ENCODE measurements at places on chromosomes 6 and 20.

DNA sequence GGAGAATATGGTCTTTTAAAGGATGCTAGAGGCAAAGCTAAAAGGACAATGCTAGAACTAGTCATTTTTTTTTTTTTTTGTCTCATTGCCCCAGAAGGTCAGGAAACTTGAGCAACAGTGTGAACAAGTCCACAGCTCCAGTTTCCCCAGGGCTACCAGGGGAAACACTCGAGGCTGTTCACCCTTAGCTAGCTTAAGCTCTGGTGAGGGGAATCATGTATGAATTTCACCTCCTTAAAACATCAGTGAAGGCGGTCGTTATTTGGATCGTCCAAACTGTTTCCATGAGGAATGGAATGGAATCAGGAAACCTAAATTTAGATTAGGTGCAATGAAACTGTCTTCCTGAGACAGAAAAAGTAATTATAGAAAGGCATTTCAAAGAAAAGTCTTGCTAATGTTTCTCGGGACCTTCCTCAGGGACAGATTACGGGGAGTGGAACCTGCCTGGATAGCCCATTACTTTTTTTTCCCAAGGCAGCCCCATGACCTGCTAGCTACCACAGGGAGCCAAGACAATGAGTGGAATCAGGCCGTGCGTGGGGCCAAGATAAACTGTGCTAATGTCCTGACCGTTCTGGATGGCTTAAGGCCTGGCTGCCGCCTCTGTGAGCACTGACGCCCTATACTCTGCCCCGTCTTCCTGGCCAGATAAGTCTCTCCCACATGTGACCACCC lies 164.8 kb upstream of the SGK1 start:
- peak; percentile 48 for ATAC-seq

GRCh38 chr6:47034926-47035325 lies 7.2 kb downstream of the ADGRF1 start:
- ATAC-seq = peak; percentile 96

- no peak for ATAC-seq
Measured at GRCh38 chr6:23045280-23045679, 475.9 kb downstream of the HDGFL1 start.

GRCh38 chr6:106162921-106163320 lies 76.8 kb downstream of the PRDM1 start:
- ATAC-seq = no peak

DNA sequence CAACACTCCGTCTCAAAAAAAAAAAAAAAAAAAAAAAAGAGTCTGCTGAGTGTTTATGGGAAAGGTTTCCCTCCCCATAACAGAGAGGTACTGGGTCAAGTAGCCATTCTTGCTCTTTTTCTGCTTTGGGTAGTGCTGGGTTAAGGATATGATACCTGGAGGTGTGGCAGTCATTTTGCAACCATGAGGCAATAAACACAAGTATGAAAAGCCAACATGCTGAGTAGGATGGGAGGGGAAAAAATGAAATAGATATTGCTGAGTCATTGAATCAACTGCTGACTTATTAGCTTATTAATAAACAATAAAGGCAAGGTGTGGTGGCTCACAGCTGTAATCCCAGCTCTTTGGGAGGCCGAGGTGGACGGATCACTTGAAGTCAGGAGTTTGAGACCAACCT lies 2.3 kb upstream of the TOMM34 start:
- ATAC-seq = peak; percentile 10

- no peak for ATAC-seq
Measured at GRCh38 chr6:128806261-128806660, 76.7 kb upstream of the LAMA2 start.

DNA sequence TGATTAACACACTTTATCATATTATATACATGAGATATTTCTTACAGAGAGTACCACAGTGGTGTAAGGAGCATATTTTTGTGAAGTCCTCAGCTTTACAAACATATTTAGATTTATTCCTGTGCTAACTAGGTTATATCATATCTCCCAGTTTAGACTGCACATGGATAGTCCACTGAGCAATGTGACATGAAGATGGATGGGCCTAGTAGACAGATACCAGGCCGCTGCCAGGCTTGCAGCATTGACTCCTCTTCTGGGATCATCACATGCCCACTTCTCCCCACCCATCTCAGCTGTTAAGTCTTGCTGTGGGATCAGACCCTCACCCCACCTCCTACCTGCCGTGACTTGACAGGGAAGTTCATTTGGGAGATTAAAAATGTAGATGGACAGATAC lies 95.8 kb downstream of the SLX4IP start:
- ATAC-seq = no peak

GRCh38 chr6:3571836-3572235 lies 115.0 kb upstream of the SLC22A23 start:
- no peak for ATAC-seq

- peak; percentile 86 for ATAC-seq
Measured at GRCh38 chr6:35370124-35370741, 27.9 kb downstream of the PPARD start.

DNA sequence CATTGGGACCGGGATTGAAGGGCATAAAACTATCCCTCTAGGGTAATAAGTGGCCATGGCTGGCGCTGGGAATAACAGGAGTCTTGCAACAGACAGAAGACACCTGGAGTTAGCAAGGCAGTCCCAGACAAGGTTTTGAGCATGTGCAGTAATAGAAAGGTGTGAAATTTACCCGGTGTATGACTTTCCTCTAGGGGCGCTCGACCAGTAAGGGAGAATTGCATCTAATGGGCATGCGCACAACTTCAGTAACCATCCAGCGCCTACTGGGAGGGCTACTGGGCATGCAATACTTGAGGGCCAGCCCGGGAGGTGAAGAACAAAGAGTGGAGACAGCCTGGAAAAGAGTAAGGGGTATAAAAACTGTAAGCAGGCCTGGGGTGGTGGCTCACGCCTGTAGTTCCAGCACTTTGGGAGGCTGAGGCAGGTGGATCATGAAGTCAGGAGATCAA lies 32.7 kb downstream of the SERPINB6 start:
- no peak for ATAC-seq

DNA sequence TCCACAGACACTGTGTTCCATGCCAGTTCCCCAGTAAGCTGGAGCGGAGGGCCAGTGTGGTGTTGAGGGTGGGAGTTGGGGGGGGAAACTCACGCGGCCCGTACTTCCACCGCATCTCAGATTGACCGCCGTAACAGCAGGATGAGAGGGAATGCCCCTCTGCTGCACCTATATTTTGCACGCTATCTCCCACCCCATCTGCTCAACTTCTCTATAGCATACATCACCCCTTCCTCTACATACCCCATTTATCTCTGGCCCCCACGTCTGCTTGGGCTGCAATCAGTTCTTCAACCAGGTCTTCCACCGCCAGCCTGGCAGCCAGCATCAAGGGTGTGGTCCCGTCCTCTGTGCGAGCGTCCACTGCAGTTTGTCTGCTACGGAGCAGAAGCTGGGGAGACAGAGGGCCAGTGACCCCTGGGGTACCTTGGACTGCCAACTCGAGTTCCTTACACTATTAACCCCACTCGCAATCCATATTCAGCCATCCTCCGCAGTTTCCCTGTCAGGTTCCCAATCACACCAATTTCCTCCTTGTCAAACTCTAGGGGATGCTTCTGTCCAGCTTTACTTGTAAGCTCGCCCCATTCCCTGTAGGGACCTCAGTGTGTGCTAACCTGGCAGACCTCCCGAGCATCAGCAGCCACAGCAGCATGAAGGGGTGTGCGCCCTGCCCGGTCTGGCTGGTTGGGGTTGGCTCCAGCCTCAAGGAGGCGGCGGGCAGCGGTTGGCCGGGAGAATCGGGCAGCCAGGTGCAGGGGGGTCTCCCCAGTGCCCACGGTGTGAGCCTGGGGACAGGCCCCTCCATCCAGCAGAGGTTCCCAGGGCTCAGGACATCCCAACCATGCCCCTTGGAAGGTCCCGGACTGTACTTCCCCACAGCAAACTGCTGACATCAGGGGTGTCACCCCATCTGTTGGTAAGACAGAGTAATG lies 4.5 kb upstream of the GPSM3 start:
- ATAC-seq = no peak

- ATAC-seq = no peak
Measured at GRCh38 chr6:74117113-74117512, 421.1 kb downstream of the CD109 start.

GRCh38 chr6:142940487-142940886 lies 4.5 kb downstream of the HIVEP2 start:
- ATAC-seq = no peak

- ATAC-seq = no peak
Measured at GRCh38 chr6:41659935-41660334, 21.7 kb downstream of the MDFI start.

DNA sequence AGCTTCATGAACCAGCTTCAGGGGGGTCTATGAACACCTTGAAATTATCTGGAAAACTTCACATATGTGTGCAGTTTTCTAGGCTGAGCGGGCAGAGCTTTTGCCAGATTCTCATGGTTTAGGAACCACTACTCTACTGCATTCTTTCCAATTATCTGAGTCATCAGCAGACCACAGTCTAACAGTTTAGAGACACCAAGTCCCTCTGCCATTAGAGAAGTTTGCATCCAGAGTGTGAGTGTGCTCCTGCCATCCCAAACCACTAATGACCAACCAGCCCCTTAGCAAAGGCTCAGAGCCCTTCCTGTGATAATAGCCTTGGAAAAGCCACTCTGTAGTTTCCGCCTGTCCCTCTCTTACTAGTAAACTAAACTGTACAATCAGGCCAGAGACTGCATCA lies 96.8 kb downstream of the PHACTR1 start:
- ATAC-seq = no peak

DNA sequence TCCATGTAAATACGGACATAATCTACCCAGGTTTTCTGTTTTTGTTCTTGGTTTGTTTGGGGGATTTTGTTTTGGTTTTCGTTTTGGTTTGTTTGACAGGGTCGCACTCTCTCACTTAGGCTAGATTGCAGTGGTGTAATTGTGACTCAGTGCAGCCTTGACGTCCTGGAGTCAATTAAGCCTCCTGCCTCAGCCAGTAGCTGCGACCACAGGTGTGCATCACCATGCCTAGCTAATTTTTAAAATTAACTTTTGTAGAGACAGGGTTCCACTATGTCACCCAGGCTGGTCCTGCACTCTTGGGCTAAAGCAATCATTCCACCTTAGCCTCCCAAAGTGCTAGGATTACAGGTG lies 37.8 kb upstream of the EYA4 start:
- no peak for ATAC-seq

- ATAC-seq = no peak
Measured at GRCh38 chr6:23537828-23538227, 588.2 kb upstream of the NRSN1 start.

GRCh38 chr20:63080811-63081210 lies 74.0 kb upstream of the BHLHE23 start:
- ATAC-seq = no peak

DNA sequence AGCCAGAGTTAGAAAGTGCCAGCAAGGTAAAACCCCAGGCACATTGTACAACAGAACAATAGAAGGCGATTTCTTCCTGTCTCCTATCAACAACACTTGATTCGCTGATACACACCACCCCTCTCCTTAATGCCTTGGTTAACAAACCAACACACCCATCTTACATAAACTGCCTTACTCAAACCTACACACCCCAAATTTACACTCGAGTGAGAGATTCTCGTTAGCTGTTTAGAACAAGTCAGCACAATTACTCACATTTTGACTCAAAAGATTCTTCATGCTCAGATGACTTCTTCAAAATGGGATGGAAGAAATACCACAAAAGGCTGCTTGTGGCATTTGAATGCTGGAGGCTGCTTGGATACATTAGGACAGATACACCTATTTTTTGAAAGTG lies 80.0 kb upstream of the FOXQ1 start:
- ATAC-seq = peak; percentile 94

DNA sequence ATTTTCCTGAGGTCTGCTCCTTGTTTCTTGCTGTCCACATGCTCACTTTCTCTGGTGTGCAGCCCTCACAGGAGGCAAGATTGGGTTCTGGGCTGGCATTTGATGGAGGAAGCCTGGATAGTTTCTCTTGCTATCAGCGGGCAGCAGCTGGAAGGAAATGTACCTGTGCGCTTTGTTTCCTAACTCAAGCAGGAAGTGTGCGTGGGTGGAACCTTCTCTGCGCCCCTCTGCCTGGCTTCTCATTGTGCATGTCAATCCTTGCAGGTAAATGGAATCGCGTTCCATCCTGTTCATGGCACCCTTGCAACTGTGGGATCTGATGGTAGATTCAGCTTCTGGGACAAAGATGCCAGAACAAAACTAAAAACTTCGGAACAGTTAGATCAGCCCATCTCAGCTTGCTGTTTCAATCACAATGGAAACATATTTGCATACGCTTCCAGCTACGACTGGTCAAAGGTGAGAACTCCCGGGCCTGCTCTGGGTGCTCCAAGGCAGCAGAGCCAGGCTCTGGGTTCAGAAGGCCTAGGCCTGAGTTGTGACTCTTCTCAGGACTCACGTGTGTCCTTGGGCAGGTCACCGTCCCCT lies 16.8 kb upstream of the RBM38 start:
- ATAC-seq = no peak

DNA sequence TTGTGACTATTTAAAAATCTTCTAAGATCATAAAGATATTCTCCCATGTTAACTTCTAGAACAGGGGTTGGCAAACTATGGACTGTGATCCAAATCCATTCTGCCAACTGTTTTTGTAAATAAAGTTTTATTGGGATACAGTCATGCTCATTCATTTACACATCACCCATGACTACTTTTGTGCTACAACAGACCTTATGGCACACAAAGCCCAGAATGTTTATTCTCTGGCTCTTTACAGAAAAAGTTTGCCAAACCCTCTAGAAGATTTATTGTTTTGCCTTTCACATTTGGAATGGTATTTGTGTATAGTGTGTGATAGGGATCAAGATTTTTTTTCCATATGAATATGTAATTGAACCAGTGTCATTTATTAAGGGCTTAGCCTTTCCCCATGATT lies 341.7 kb downstream of the CD83 start:
- no peak for ATAC-seq

DNA sequence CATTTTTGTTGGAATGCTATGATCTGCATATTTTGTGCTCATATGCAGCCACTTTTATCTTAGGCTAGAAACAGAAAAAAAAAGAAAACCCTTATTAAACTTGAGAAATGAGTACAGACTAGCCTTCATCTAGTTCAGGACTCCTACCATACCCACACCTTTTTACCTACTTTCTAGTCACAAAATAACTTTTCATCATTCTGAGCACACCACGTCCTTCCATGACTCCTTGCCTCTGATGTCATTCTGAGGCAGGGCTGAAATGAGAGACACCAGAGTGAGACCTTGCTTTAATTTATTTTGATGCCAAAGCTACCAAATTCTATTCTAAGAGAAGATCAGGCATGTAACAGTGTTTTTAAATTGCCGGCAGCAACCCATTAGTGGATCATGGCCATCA lies 38.8 kb downstream of the SNX3 start:
- ATAC-seq = no peak
